ENCODE measurements at places on chromosomes 12 and 14.

GRCh38 chr12:101707131-101707782 is 9.8 kb downstream of the CHPT1 start:
- H3K27me3 ChIP-seq: peaks cover under 1% of the 10 kb centered on the region
- DNase-seq: no peak

- no peak overlapping the region for H3K4me3 ChIP-seq
- no peaks in the 10 kb centered on the region for H3K27me3 ChIP-seq
- H3K4me1 ChIP-seq: peaks cover 18% of the 10 kb centered on the region
- H3K27ac ChIP-seq: no peak overlapping the region
- H3K36me3 ChIP-seq: peaks cover 25% of the 10 kb centered on the region
Observed at GRCh38 chr12:50633955-50634354, 129.2 kb downstream of the DIP2B start.

DNA sequence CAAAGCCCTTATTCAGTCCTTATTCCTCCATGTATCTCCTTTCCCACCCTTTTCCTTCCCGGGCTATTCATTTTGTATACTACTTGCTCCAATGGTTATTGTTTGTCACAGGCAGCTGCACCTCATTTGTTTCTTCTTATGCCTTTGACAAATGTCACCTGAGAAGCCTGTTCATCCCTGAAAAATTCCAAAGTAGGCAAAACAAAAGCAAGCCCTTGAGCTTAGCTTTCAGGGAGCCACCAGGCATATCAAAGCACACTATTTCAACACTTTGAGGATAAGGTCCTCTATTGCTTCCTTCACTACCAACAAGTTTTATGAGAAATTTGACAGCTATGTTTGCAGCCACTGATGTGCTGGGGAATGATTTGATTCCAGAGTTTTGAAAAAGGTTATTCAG is 738.7 kb upstream of the LMO3 start:
- H3K4me1 ChIP-seq: no peaks in the 10 kb centered on the region
- H3K4me3 ChIP-seq: no peak overlapping the region
- H3K36me3 ChIP-seq: no peaks in the 10 kb centered on the region
- DNase-seq: no peak

GRCh38 chr14:28297559-28297958 is 469.0 kb upstream of the FOXG1 start:
- DNase-seq: no peak
- H3K27me3 ChIP-seq: no peaks in the 10 kb centered on the region
- no peaks in the 10 kb centered on the region for H3K4me1 ChIP-seq
- no peak overlapping the region for H3K4me3 ChIP-seq
- H3K36me3 ChIP-seq: peaks cover 2% of the 10 kb centered on the region

DNA sequence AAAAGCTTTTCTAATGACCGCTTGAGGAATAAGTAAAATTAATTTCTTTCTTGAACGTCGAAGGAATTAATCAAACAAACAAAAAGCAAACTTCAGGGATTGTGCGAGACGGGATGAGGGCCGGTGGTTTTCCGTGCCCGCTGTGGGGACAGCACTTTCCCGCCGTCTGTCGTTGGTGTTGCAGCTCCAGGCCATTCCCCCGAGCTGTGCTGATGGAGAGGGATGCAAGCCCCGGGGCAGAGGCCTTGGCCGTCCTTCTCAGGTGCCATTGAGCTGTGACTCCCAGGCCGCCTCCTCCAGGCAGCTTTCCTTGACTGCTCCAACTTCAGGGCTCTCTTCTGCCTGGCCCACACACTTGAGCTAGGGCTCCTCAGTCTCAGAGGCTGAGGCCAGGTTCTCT is 109.0 kb upstream of the C14orf180 start:
- H3K4me1 ChIP-seq: no peaks in the 10 kb centered on the region
- H3K4me3 ChIP-seq: no peak overlapping the region
- H3K36me3 ChIP-seq: no peaks in the 10 kb centered on the region
- no peak for DNase-seq

- H3K4me3 ChIP-seq: no peak overlapping the region
- no peaks in the 10 kb centered on the region for H3K36me3 ChIP-seq
- DNase-seq: no peak
Observed at GRCh38 chr12:97404543-97404942, 58.1 kb upstream of the RMST start.

All from T-helper 2 cell treated with Interferon-gamma antibody and Interleukin-4, amounts not matched to agents 5 μg/mL and 100 μg/mL, for 36 hours (primary cell).